Mucosa of descending colon (tissue), 3 donors: ENCODE measurements at places on chromosomes 13 and 19.

- DNase-seq = no peak
Measured at GRCh38 chr19:23542562-23542961, 144.4 kb downstream of the ZNF675 start.

DNA sequence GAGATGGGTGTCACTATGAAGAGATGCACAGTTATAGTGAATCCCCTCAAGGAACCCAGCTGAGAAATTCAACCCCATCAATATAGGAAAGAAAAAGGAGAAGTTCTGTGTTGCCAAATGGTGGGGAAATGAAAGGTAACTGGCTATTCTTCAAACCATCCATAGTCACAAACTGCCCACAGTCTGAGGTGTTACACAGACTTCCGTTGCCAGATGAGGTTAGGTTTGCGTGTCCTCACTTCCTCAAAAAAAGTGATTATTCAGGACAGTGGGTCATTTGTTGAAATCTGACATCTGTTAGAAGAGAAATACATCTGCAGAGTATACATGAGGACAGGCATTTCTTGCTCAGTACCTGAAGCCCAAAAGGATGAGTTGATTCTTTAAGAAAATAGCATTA, 9.0 kb downstream of the SIGLEC5 start:
- no peak for DNase-seq

- no peak for DNase-seq
Measured at GRCh38 chr13:110705356-110705825, 525 bp downstream of the CARS2 start.

DNA sequence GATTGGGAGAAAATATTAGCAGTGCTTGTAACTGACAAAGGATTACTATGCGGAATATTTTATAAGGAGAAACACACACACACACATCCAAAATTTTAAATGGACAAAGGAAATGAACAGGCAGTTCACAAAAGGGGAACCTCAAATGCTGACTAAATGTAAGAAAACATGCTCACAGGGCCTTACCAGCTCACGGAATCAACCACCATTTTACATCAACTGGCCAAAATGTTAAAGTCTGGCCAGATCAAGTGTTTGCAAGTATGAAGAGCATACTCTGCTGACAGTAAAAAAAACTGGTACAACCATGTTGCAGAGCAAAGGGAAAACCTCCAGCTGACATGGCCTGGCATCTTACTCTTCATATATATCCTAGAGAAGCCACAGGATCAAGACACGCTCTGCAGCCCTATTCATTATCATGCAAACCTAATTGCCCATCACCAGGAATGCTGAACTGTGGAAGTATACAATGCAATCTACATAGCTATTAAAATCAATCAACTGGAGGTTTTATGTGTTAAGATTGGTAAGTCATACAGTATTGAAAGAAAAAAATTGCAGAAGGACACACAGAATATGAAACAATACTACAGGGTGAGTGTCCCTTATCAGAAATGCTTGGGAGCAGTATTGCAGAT, 124.4 kb downstream of the RNF17 start:
- no peak for DNase-seq

- no peak for DNase-seq
Measured at GRCh38 chr19:36089847-36090246, 21.1 kb upstream of the OVOL3 start.
